ENCODE measurements at places on chromosomes 4 and X.

- no peak for DNase-seq
Observed at GRCh38 chr4:182238355-182238931, 4.8 kb upstream of the TENM3 start.

DNA sequence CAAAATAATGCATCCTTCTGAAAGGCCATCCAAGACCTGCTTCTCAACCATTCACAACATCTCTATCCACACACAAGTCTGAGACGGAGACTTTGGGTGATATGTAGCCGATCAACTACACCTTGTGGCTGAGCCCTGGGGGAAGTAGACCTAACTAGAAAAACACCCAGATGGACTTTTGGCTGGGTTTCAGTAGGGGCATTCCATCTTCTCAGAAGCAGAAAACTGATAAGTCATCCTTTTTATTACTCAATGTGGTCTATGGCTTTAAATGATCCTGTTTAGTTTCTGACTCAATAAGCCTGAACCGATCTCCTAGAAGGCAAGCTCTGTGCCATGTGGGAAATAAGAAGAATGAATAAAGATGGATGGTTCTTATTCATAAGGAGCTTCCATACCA, 82.5 kb upstream of the AFF2 start:
- DNase-seq: no peak

- DNase-seq: no peak
Observed at GRCh38 chr4:122044501-122044900, 92.6 kb upstream of the TRPC3 start.

- no peak for DNase-seq
Observed at GRCh38 chr4:24611575-24611974, 27.2 kb upstream of the DHX15 start.

- DNase-seq: no peak
Observed at GRCh38 chr4:88865466-88865865, 167.8 kb upstream of the NAP1L5 start.

DNA sequence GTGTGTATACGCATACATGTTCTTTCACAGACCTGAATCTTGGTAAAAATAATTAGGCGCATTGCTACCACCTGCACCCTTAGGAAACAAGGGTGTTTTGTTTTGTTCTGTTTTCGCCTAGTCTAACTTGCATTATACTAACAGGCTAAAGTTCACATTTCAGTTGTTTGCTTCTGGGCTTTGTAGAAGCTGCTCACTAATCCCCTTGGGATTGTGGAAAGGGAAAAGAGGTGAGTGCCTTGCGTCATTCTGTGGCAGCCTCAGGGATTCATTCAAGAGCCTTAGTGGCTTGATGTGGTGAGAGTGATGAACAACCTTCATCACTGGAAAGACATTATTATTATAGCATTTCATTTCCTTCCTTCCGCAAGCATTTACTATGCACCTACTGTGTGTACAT, 331.1 kb downstream of the ADGRL3 start:
- no peak for DNase-seq

GRCh38 chr4:179605196-179605595, 2163.0 kb upstream of the AGA start:
- no peak for DNase-seq

- no peak for DNase-seq
Observed at GRCh38 chr4:174018236-174018635, 265.2 kb downstream of the FBXO8 start.

GRCh38 chrX:74520291-74520690, 94.1 kb downstream of the RLIM start:
- DNase-seq: no peak

GRCh38 chr4:84680956-84681355, 98.0 kb downstream of the CDS1 start:
- no peak for DNase-seq
